ENCODE measurements at places on chromosomes 13 and 19.

DNA sequence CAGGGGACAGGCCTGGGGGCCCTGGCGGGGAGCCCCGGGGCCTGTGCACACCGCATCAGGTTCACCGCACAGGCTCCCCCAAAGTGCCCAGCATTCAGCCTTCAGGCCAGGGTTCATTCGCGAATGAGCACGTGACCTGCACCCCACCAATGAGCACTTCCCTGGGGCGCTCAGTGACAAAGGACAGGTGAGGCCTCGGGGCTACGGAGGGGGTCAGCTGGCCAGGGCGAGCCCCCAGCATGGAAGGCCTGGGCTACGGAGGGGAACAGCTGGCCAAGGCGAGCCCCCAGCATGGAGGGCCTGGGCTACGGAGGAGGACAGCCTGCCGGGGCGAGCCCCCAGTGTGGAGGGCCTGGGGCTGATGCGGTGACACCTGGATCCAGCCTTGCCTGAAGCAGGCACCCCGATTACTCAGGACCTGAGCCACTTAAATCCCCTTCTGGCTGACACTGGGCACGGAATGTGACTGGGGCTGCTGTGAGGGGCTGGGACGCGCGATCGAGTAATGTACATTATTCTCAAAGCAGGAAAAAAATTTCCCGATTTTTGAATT, 23.1 kb downstream of the TCF3 start:
- DNase-seq, result no peak

DNA sequence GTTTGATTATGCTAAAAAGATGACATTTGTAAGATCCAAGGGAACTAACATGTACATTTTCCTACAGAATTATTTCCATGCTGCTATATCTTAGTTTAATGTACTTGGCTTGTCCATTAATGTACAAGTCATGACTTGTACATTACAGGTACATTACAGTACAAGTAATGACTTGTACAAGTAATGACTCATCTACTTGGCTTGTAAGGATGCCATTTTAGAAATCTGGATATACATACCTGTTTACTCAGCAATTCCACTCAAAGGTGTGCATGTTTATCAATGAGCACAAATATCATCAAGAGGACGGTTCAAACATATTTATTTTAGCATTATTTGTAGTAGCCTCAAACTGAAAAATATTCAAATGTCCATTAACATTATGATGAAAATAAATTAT, 87.0 kb upstream of the TRPC4 start:
- no peak for DNase-seq

GRCh38 chr19:42422901-42423461, 4.2 kb downstream of the LIPE start:
- no peak for DNase-seq

DNA sequence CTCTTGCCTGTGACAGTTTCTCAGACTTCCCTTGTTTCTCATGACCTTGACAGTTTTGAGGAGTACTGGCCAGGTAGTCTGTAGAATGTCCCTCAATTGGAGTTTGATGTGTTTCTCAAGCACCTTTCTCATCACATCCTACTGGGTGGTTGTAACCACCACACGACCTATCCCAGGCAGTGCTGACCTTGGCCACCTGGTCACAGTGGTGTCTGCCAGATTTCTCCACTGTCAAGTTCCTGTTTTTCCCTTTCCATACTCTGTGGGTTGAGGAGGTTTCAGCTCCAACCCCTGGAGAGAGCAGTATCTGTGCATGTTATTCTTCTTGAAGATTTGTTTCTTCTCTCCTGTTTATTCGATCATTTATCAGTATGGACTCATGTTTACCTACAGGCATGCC, 8.4 kb upstream of the UPF3A start:
- DNase-seq, result no peak

GRCh38 chr19:38267761-38268483, 3.5 kb downstream of the SPINT2 start:
- DNase-seq, result no peak

GRCh38 chr19:45919678-45920077, 5.1 kb upstream of the NANOS2 start:
- no peak for DNase-seq

GRCh38 chr19:31023038-31023437, 326.2 kb downstream of the TSHZ3 start:
- DNase-seq, result no peak

DNA sequence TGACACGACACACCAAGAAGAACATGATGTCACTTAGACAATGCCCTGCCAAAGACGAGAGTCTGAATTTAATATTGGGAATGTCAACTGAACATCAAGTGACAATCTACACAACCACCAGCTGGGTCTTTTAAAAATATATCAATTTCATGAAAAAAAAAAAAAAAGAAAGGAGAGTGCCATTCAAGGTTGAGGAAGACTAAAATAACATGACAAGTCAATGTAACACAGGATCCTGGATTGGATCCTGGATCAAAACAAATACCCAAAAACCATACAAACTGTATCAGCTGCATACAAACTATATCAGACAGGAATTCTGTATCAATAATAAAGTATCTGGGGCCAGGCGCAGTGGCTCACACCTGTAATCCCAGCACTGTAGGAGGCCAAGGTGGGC, 4.7 kb downstream of the ZNF329 start:
- no peak for DNase-seq

DNA sequence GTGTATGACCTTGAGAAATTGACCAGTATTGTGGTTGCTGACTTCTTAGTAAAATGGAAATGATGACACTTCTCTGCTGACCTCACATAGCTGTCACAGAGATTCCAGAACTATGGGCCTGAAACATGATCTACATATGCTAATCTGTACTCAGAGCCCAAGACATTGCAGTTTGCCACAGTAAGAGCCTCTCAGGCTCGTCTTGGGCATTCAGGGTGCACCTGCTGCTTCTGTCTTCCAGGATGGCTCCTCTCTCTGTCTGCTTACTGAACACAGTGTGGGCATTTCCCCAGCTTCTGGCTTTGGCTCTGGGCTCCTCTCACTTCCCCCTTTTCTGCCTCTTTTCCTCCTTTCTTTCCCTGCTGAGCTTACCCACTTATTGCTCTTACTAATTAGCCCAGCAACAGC, 22.3 kb upstream of the SLC46A3 start:
- no peak for DNase-seq

- DNase-seq, result no peak
Observed at GRCh38 chr13:20473888-20474287, 51.8 kb downstream of the CRYL1 start.

- no peak for DNase-seq
Observed at GRCh38 chr13:40172149-40172591, 494.3 kb downstream of the FOXO1 start.
